ENCODE measurements at places on chromosomes 1 and 21.

DNA sequence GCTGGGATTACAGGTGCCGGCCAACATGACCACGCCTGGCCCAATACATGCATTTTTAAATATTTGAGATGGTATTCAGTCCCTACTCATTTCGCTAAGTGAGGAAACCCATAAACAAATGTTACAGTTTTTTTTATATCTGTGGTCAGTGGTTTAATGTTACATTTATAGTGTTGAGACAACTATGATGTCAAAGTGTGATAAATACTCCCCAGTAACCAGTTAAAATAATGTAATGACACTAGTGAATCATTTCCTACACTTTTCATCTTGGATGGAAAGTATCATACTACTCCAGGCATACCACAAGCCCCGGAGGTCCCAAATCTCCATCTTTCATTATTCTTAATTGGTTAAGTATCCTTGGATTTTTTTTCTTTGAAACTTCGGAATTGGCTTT, 87.5 kb upstream of the KIF26B start:
- no peak for DNase-seq

- no peak for DNase-seq
Observed at GRCh38 chr1:197862221-197862620, 40.2 kb upstream of the C1orf53 start.

GRCh38 chr1:158930504-158930903, 848 bp upstream of the PYHIN1 start:
- peak; percentile 60 for DNase-seq

- DNase-seq: no peak
Observed at GRCh38 chr1:12134716-12135115, 32.1 kb upstream of the TNFRSF1B start.

DNA sequence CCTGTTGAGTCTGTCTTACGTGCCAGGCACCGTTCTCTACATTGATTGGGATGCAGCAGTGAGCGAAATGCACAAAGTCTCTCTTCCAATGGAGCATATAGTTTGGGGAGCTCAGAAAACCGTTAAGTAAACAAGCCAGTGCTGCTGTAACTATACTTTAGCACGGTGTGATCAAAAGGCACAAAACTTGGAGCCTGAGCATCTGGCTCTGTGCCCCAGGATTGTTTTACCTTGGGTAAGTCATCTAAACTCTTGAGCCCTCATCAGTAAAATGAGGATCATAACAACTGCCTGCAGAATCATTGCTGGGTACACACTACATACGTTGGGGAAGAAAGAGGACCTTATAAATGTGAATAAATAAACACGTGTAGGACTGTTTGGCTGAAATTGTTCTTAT, 1.8 kb downstream of the HHIPL2 start:
- no peak for DNase-seq

DNA sequence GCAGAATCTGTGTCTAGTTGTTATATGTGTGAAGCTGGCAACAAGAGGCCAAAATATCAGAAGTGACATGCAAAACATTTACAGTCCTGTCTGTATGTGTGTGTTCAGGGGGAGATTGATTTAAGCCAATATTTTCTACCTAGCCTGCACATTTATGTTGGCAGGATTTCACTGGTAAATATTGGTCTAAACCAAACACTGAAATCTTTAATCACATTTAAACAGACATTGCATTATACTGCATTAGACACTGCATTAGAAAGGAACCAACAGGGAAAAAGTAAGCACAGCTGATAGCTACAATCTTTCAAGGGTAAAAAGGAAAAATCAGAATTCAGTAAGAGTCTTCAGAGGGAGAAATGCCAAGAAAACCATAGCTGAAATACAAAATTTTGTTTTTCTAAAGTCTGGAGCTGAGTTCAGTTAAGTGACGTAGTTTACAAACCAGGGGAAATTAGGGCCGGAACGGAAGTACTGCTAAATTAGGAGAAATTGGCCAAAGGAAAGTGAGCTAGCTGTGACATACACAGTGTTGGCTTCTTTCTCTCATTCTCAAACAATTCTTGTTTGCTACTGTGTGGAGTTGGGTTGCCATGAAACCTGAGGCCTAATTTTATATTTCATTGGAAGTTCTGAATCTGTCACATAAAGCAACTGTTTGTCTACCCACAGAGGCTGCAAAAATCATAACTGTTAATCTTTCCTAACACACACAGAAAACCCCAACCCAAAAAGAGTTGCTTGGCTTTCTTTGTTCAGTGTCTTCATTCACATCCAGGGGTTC, 217.3 kb upstream of the SGIP1 start:
- DNase-seq: no peak

GRCh38 chr1:201911826-201912571, 23.3 kb downstream of the SHISA4 start:
- no peak for DNase-seq

DNA sequence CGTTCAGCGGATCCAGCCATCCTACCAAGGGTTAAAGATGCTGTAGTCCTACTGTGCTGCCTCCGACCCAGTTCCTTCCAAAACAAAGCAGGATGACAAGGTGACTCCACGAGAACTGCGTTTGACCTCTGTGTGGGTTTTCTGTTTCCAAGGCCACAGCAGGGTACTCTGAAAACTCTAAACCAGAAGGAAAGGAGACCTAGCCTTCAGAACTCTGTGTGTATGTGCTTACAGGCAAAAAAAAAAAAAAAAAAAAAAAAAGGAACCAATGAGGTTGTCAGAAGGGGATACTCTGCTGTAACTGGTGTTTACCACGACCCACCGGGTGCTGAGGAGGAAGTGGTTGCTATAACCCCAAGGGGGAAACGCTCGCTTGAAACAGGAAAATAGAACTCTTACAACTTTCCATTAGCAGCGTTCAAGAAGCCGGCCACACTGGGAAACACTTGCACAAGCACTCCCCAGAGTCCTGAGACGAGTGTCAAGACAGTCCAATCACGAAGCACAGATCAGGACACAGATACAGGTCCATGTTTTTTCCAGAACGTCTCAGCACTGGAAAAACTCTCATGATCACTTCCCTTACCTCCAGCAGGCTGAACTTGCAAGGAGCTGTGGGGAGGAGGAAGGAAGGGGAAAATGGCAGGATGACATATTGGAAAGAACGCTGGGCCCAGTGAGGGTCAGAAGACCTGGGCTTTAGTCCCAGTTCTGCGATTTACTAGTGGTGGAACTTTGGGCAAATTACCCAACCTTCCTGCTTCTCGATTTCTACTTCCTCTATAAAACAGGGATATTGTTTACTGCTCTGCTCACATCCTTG, 64.0 kb downstream of the ITPKB start:
- DNase-seq: peak; percentile 84

DNA sequence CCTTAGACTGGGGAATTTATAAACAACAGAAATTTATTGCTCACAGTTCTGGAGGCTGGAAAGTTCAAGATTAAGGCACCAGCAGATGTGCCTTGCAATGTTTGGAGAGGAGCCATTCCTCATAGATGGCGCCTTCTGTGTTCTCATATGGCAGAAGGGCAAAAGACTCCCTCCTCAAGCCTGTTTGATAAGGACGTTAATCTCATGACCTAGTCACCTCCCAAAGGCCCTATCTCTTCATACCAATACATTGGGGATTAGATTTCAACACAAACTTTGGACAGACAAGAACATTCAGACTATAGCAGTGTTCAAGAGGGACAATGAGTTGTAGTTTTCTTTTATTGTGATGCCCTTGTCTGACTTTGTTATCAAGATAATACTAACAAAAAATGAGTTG, 34.3 kb downstream of the PSMG1 start:
- no peak for DNase-seq

DNA sequence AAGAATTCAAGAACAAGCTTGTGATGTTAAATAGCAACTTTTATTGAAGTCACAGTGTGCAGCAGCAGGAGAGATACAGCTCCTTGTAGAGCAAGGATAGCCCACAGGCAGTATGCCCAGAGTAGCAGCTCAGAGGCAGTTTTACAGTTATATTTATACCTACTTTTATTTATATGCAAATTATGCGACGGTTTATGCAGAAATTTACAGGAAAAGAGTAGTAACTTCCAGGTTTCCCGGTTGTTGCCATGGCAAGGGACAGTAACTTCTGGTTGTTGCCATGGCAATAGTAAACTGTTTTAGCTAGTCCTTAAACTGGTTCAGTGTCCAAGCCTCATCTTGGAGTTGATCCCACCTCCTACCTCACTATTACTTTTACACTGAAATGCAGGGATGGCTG, 344.6 kb upstream of the LYPLAL1 start:
- no peak for DNase-seq

DNA sequence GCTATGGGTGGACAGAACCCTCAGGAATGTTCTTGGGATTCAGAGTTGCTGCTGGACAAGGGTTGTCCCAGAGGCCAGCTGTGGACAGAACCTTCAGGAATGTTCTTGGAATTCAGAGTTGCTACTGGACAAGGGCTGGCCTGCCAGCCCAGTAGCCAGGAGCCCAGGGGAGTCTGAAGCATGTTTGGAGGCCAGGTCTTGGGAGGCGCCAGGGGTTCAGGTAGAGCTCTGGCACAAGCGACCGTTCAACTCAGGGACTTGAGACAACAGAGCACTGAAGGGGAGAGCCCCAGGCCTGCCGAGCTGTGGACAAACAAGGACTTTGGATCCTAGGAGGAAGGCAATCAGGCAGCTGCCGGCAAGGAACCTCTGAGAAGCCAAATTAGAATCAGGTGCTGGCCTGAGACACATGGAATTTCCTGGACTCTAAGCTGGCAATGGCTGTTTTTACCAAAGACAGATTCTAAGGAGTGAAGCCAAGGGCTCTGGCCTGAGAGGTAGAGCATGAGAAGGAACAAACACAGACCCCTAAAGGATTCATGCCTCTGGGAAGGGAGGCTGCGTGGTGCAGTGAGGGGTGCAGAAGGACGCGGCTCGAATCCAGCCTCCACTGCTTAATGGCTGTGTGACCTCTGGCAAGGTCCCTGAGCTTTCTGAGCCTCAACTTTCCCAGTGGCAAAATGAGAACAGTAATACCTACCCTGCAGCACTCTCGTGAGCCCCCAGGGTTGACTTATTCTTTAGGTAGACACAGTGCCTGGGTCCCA, 13.4 kb downstream of the PLA2G5 start:
- DNase-seq: no peak

DNA sequence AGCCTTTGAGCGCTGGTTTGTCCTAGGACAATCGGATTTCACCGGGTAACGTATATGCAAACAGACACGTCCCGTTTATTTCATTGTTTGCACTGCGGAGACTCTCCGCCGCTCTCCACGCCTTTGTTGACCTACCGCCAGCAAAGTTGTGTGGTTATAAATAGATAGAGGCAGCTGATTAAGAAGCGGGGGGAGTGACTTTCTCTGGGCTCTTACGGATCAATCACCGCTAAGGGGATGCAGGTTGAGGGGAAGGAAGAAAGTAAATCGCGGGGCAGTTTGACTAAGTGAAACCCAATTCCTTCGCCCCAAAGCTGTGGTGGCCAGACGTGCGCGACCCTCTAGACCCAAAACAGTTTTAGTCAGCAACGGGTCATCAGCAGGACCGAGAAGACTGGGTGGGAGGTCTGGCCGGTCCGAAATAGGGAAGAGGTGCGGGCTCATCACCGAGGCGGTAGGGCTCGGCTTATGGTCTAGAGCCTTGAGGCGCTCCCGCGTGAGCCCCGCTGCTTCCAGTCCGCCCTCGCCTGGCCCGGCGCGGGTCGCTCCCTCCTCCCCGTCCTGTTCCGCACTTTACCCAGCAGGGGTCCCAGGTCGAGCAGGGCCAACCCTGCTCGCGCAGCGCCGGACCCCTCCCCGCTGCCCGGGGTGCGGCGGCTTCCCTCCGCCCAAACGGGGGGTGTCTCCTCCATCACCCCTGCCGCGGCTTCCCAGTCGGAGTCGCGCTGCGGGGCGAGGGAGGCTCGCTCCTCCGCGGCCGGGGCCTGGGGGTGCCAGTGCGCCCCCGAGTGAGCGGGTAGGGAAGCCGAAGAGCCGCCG, 120.8 kb upstream of the RRP15 start:
- peak; percentile 9 for DNase-seq

DNA sequence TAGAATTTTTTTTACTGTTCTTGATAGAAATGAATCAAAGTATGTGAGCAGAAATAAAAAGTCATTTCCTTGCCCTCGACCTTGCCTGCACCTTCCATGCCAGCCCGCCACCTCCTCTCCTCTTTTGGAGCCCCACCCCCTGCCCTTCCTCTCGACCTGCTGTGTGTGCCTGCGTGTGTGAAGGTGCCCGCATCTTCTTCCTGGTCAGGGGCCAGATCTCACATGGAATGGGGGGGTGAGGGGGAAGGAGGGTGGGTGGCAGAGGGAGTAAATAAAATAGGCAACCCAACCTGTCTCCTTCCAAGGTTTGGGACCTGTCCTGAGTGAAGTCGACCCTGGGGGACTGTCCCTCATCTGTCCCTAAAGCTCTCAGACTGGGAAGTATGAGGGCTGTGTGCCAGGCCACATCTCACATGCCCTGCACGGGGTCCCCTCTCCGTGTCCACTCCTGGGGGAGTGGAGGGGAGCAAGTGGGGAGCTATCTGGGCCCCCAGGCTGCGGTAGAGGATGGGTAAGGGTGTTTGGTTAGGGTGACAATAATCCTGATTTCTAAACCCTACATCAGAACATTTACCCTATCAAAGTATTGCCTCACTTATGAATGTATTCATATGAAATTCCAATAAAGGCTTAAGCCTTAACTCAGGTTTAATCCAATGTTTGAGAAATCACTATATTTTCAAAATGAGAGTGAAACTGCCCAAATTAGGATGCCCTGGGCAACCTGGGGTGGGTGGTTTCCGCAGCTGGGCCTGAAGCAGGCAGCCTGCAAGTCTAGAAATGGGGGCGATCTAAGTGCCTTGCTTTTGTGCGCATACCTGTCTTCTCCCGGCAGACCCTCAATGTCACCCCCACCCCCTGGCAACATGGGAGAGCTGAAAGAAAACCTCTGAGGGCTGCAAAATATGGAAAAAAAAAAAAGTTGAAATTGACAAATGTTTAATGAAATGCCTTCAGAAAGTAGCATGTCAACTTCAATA, 15.4 kb downstream of the AMPD2 start:
- no peak for DNase-seq

GRCh38 chr1:219900201-219900600, 28.2 kb downstream of the SLC30A10 start:
- no peak for DNase-seq

- no peak for DNase-seq
Observed at GRCh38 chr1:229384822-229385221, 42.0 kb upstream of the CCSAP start.

DNA sequence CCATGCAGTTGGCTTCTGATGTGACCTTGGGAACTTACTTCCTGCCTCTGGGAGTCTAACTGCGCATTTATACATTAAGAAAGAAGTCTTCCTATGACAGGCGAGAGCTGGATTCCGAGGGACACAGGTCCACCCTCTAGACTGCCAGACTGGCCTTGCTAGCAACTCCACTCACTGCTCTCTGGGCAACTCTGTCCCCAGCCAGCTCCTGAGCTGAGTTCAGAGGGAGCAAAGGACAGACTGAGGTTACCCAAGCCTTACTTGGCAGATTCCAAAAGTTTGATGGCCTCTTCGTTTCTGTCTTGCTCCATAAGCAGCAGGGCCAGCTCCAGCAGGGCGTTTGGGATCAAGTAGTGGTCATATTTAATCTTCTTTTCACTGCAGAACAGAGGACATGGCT, 41.8 kb downstream of the TTC39A start:
- no peak for DNase-seq

GRCh38 chr1:173103006-173103405, 52.3 kb upstream of the TNFSF18 start:
- no peak for DNase-seq

- DNase-seq: no peak
Observed at GRCh38 chr1:201655910-201656309, 117.0 kb downstream of the NAV1 start.

- DNase-seq: no peak
Observed at GRCh38 chr1:76632136-76632535, 235.1 kb upstream of the ST6GALNAC5 start.

- DNase-seq: no peak
Observed at GRCh38 chr1:42136466-42136865, 16.7 kb upstream of the GUCA2B start.

- peak; percentile 21 for DNase-seq
Observed at GRCh38 chr1:54200519-54200997, 591 bp downstream of the MRPL37 start.

Data from activated CD4-positive, alpha-beta T cell treated with anti-CD3 and anti-CD28 coated beads, Interleukin-10, Interleukin-2, amounts not matched to agents 100 ng/mL and 50 ng/mL, durations not matched to agents 16 hours and 8 hours (primary cell).